Activated CD4-positive, alpha-beta T cell treated with anti-CD3 and anti-CD28 coated beads, Interleukin-2, amount 10 ng/mL, durations not matched to agents 7 days and 5 days (primary cell): ENCODE measurements at places on chromosomes 12 and 14. TPM values are rescaled to one million over a fixed set of nuclear protein-coding genes. Genes with fewer than 3 reads are reported as not detected.

DNA sequence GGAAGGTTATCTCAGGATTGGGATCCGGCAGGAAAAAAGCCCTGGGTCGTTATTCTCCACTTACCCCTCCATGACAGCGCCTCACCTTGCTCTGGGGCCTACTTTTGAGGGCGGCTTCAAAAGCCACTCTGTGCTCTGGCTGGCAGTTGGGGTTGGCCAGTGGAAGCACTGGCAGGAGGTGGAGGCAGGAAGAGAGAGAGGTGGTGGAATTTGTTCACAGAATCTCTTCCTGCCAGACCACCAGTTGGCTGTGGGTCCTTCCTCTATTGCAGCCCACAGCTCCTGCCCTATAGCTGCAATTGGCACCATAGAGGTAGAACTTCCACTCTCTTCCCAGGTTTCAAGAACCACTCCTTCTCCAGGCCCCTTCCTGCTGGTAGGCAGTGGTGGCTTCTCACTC is 32.7 kb upstream of the SDR39U1 start:
- DNase-seq, result no peak
- H3K4me1 ChIP-seq, result no peaks in the 10 kb centered on the region
- no peaks in the 10 kb centered on the region for H3K27me3 ChIP-seq
- H3K4me3 ChIP-seq, result no peak overlapping the region

The LGR5 gene
- not detected for total RNA-seq

DNA sequence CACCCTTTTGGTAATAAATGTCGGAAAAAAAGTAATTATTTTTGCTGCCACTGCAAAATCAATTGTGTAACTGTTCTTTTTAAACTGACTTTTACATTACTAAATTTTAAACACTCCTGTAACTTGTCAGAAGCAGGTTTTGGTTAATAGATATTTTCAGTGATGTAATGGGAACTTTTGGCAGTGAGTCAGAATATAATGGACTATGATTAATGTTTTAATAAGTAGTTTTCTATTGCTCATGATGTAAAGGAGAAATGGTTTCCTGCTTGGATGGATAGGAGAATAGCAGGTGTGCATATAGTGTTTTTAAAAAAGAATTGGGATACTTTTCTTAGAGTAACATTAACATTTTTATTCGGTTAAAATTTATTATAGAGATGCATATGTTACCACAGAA is 58.8 kb downstream of the TRMT5 start:
- H3K27ac ChIP-seq, result no peak overlapping the region
- H3K27me3 ChIP-seq, result no peaks in the 10 kb centered on the region
- H3K36me3 ChIP-seq, result peaks cover 2% of the 10 kb centered on the region
- H3K4me3 ChIP-seq, result no peak overlapping the region
- DNase-seq, result no peak

GRCh38 chr12:120257041-120257821 is 8.3 kb downstream of the PXN start:
- no peak overlapping the region for H3K4me3 ChIP-seq
- H3K27me3 ChIP-seq, result no peaks in the 10 kb centered on the region
- no peak for DNase-seq
- peak overlapping the region; percentile 67 for H3K27ac ChIP-seq
- peaks cover 63% of the 10 kb centered on the region for H3K36me3 ChIP-seq

DNA sequence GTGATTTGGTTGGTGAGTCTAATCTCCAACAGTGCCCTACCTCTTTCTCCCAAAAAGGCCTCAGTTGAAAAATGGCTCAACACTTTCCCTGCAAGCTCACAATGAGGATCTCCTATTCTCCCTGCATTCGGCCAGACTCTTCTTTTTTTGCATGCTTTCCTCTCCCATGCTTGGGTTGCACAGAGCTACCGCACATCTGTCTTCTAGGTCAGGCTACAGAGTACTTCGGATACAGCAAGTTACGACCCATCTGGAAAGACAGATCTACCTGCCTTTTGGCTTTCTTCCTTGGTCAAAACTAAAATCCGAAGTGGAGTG is 305 bp upstream of the SLC16A7 start:
- DNase-seq, result no peak
- H3K4me1 ChIP-seq, result peaks cover 52% of the 10 kb centered on the region
- H3K36me3 ChIP-seq, result peaks cover 30% of the 10 kb centered on the region

GRCh38 chr14:84814391-84814790 is 715.6 kb upstream of the FLRT2 start:
- H3K4me3 ChIP-seq, result no peak overlapping the region
- no peaks in the 10 kb centered on the region for H3K4me1 ChIP-seq
- no peak for DNase-seq
- no peaks in the 10 kb centered on the region for H3K36me3 ChIP-seq

- no peak for DNase-seq
- peaks cover 10% of the 10 kb centered on the region for H3K27me3 ChIP-seq
- H3K4me3 ChIP-seq, result no peak overlapping the region
- H3K36me3 ChIP-seq, result no peaks in the 10 kb centered on the region
- H3K27ac ChIP-seq, result no peak overlapping the region
Observed at GRCh38 chr12:26138860-26139259, 14.0 kb upstream of the BHLHE41 start.

The SCN8A gene
- 0.67 TPM for total RNA-seq

- H3K27me3 ChIP-seq, result no peaks in the 10 kb centered on the region
- no peak overlapping the region for H3K4me3 ChIP-seq
- peaks cover 15% of the 10 kb centered on the region for H3K4me1 ChIP-seq
- no peak for DNase-seq
- no peak overlapping the region for H3K27ac ChIP-seq
- H3K36me3 ChIP-seq, result peaks cover 55% of the 10 kb centered on the region
Observed at GRCh38 chr12:26976687-26977086, 37.5 kb downstream of the TM7SF3 start.

The INHBC gene
- not detected for total RNA-seq

DNA sequence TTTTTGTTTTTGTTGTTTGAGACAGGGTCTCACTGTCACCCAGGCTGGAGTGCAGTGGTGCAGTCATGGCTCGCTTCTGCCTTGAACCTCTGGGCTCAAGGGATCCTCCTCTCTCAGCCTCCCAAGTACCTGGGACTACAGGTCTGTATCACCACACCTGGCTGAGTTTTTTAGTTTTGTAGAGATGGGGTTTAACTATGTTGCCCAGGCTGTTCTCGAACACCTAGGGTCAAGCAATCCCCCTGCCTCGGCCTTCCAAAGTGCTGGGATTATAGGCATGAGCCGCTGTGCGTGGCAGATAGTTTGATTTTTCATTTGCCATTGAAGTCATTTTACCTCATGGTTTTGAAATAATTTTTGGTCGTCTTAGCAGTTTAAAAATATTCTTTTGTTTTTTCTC is 94.3 kb upstream of the EIF5 start:
- H3K27ac ChIP-seq, result no peak overlapping the region
- H3K27me3 ChIP-seq, result peaks cover 25% of the 10 kb centered on the region
- DNase-seq, result no peak

The GALNT16 gene
- total RNA-seq, result not detected

The SSTR1 gene
- not detected for total RNA-seq

DNA sequence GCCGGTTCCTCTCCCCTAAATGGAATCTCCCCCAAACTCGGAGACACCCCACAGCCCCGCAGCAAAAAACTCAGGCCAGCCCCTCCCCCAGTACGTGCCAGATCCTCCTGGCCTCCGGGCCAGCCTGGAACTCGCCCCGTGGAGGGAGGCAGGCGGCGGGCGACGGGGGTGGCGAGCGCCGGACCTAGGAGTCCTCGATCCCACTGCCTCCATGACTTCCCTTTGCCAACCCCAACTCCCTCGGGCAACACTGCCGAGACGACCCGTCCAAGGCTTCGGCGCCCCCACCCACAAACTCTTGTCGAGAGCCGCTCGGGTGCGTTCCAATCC is 400 bp downstream of the ADCY6 start:
- H3K27ac ChIP-seq, result no peak overlapping the region
- DNase-seq, result no peak
- H3K4me3 ChIP-seq, result no peak overlapping the region
- peaks cover 2% of the 10 kb centered on the region for H3K4me1 ChIP-seq
- H3K27me3 ChIP-seq, result peaks cover 54% of the 10 kb centered on the region
- no peaks in the 10 kb centered on the region for H3K36me3 ChIP-seq

DNA sequence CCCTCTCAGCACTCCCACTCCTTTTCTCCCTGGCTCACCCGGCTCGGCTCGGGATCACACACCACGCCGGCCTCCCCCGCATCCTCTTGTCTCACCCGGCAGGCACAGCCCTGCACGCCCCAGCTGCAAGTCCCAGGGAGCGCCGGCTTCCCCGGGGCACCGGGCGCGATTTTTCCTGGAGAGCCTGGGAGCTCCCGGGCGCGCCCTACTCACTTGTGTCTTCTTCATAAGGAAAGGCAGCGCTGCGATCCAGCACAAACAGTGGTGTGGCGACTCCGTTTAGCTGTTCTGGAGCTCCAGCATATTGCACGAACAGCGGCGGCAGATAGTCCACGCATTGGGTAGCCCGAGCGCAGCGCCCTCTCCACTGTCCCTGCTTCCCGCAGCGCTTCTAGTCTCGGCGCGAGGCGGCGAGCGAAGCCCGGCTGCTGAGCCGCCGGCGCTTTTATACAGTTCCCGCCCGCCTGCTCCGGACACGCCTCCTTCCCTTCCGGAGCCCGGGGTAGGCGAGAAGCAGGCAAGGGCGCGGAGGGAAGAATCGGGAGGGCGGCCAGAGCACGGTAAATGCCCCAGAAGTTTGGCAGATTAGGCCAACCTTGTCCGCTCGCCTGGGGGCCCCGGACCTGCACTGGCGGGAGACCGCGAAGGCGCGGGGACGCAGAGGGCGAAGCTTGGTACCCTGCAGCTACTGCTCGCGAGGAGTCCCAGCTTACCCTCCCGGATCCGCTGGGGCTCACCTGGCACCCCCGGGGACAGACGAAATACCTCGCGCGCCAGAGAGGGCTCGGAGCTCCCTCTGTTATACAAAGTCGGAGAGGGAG is at the start of gene KITLG:
Gene KITLG (minus strand): TSS at position 421 of the 821 bp plus-strand sequence. CDS start 193 bp downstream, at position 228.
- peak within 1 kb of the TSS; percentile 57 for H3K4me3 ChIP-seq
- H3K36me3 ChIP-seq, result no peaks in the 10 kb centered on the region
- DNase-seq, result peak; percentile 16

The PSMB5 gene
- total RNA-seq, result 60.7 TPM

GRCh38 chr14:72553656-72554055 is 340.2 kb downstream of the DPF3 start:
- H3K27me3 ChIP-seq, result peaks cover 34% of the 10 kb centered on the region
- peaks cover 14% of the 10 kb centered on the region for H3K4me1 ChIP-seq
- no peaks in the 10 kb centered on the region for H3K36me3 ChIP-seq
- H3K27ac ChIP-seq, result no peak overlapping the region
- DNase-seq, result no peak

DNA sequence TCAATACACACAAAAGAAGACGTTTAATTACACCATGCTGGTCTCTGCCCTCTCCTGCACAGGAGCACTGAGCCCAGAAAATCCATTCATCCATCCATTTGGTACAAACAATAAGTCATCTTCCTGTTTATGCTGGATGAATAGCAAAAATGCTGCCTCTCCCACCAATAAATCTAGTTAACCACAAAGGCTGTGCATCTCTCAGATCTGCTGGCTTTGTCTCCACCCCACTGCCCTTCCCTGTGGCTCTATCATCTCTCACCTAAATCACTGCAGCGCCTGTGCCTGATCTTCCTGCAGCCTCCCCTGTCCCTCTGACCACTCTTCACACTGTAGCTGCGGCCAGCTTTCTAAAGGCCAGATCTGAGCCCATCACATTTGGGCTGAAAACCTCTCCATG is 72.9 kb upstream of the DDX11 start:
- no peak overlapping the region for H3K4me3 ChIP-seq
- H3K4me1 ChIP-seq, result no peaks in the 10 kb centered on the region
- H3K27ac ChIP-seq, result no peak overlapping the region
- H3K36me3 ChIP-seq, result no peaks in the 10 kb centered on the region
- H3K27me3 ChIP-seq, result peaks cover 3% of the 10 kb centered on the region

DNA sequence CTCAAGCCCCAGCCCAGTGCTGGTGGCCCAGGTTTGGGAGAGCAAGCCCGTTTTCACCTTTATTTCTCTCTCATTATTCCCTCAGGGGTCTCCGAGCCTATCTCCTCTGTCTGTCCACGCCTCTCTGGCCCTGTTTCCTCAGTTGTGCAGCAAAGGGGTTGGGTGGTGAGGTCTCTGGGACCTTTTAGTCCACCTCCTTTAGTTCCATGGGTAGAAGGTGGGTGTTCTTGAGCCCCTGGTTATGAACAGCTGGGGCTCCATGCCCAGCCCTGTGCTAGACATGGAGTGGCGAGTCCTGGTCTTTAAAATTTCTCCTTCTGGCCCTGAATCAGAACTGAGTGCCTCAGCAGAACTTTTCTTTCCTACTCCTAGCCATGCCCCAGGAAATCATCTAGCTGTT is 1.3 kb upstream of the NGB start:
- peaks cover 1% of the 10 kb centered on the region for H3K4me1 ChIP-seq
- peaks cover 38% of the 10 kb centered on the region for H3K27me3 ChIP-seq
- DNase-seq, result no peak

- H3K27me3 ChIP-seq, result no peaks in the 10 kb centered on the region
- peaks cover 6% of the 10 kb centered on the region for H3K4me1 ChIP-seq
- peaks cover 17% of the 10 kb centered on the region for H3K36me3 ChIP-seq
- H3K4me3 ChIP-seq, result no peak overlapping the region
- no peak for DNase-seq
Observed at GRCh38 chr14:93263416-93263815, 56.4 kb downstream of the UBR7 start.

The FAM90A1 gene
- not detected for total RNA-seq

DNA sequence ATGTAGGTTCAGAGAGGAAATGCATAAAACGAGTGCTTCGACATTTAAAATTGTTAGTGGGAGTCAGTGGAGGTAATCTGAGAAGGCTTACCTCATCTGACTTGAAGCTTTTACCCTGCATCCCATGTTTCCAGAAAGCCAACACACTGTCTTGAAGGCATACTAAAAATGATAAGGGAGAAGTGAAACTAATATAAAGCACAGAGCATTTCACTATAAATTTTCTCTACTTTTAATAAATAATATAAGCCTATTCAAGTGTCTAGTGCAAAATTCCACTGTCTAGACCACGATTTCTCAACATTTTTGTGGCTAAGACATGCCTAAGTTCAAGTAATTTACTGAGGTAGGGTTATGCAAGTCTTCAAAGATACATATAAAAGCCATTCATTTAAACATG is 29.1 kb upstream of the CDKL1 start:
- peaks cover 9% of the 10 kb centered on the region for H3K36me3 ChIP-seq
- no peak overlapping the region for H3K4me3 ChIP-seq
- DNase-seq, result no peak
- H3K27ac ChIP-seq, result no peak overlapping the region

The GSC gene
- not detected for total RNA-seq

GRCh38 chr12:3148366-3149000 is 71.3 kb downstream of the TSPAN9 start:
- H3K27ac ChIP-seq, result no peak overlapping the region
- H3K27me3 ChIP-seq, result peaks cover 16% of the 10 kb centered on the region
- H3K36me3 ChIP-seq, result no peaks in the 10 kb centered on the region
- H3K4me3 ChIP-seq, result no peak overlapping the region
- no peaks in the 10 kb centered on the region for H3K4me1 ChIP-seq
- no peak for DNase-seq

GRCh38 chr12:2273288-2273687 is 220.5 kb downstream of the CACNA1C start:
- H3K4me1 ChIP-seq, result no peaks in the 10 kb centered on the region
- H3K36me3 ChIP-seq, result no peaks in the 10 kb centered on the region
- DNase-seq, result no peak
- no peaks in the 10 kb centered on the region for H3K27me3 ChIP-seq
- H3K4me3 ChIP-seq, result no peak overlapping the region

The VCPKMT gene
- total RNA-seq, result 11.3 TPM

The SRRM4 gene
- not detected for total RNA-seq

The ERBB3 gene
- total RNA-seq, result 1.5 TPM
